Sigmoid colon (tissue), 7 donors: ENCODE measurements at places on chromosomes 2 and 18. TPM values are rescaled to one million over a fixed set of nuclear protein-coding genes. Genes with fewer than 3 reads are reported as not detected.

DNA sequence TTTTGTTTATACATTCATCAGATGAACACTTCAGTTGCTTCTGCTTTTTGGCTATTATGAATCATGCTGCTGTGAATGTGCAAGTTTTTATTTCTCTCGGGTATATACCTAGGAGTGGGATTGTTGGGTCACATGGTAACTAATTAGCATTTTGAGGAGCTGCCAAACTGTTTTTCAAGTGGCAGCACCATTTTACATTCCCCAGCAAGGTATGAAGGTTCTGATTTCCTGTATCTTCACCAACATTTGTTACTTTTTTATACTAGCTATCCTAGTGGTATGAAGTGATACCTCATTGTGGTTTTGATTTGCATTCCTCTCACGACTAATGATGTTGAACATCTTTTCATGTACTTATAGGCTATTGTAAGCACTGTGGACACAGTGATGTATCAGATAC, 53.9 kb downstream of the DYNC1I2 start:
- no peak for DNase-seq

DNA sequence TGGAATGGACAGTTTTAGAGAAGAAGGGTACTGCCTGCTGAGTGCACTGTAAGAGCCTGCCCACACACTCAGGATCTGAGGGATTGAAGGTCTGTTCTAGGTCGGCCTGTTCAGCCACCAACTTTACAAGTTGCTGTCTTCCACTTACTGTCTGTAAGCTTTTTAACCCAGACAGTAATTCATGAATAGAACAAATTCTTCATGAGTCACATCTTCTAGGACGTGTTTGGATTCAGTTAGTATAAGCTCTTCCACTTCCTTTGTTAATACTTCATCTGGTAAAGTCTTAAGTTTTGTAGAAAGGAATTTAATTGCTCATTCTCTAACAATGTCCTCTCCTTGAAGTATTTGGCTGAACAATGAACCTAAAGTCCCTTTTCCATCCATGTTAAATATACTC, 74.6 kb downstream of the PDE11A start:
- no peak for DNase-seq

GRCh38 chr2:13193075-13193474, 476.3 kb downstream of the TRIB2 start:
- DNase-seq: no peak

- no peak for DNase-seq
These were observed 160.0 kb upstream of the MYO3B start for GRCh38 chr2:170017860-170018532.

GRCh38 chr18:48312066-48312465, 97.1 kb downstream of the ZBTB7C start:
- no peak for DNase-seq

DNA sequence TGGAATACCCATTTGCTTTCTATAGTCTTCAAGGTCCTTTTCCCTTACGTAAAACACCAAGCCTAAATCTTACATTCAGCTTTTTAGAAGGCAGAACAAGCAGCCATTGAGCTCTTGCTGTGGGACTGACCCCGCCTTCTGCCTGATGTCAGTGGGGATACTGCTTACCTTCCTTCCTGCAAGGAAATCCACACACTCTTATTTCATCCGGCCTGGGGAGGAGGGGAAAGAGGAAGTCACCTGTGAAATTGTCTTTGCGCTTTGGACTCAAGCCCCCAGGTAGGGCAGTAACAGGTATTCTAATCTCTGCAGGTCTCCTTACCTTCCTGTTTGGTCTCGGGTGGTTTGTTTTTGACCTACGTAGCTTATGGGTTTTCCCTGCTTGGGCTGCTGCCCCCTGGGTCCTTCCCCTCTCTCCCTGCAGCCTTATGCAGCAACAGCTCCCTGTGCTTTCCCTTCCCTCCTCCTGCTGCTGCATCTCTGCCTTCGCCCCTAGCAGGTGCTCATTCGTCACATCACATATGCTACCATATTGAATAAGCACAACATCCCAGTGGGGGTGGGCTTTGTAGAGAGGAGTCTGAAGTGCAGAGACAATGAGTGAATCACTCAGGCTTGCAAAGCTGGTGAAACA, 402.5 kb upstream of the TRIB2 start:
- DNase-seq: no peak

DNA sequence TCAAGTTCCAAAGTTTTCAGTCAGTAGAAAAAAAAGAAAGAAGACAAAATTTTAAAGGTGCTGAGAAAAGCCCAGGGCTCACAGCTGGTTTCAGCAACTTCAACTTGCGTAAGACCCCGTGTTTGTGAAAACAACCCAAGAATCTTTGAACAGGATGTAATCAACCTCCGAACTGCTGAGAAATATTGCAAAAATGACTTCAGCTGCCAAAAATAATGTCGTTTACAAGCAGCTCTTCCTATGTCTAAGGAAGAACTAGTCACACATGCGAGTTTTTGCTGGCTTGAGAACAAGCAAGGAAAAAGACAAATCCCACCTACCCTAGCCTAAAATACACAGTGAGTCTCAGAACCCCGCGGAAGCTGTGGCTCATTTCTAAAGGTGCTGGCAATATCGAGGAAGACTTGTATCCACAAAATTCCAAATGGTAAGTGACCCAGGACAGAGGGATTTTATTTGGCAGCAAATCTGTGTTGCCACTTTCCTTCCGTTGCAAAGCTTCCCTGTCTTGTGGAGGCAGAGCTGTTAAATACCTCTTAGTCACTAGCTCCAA, 59.8 kb upstream of the SLC8A1 start:
- DNase-seq: peak; percentile 80

- DNase-seq: no peak
These were observed 20.4 kb downstream of the LYPD6B start for GRCh38 chr2:149058936-149059335.

GRCh38 chr18:79566771-79567431, 112.7 kb upstream of the CTDP1 start:
- DNase-seq: peak; percentile 48

DNA sequence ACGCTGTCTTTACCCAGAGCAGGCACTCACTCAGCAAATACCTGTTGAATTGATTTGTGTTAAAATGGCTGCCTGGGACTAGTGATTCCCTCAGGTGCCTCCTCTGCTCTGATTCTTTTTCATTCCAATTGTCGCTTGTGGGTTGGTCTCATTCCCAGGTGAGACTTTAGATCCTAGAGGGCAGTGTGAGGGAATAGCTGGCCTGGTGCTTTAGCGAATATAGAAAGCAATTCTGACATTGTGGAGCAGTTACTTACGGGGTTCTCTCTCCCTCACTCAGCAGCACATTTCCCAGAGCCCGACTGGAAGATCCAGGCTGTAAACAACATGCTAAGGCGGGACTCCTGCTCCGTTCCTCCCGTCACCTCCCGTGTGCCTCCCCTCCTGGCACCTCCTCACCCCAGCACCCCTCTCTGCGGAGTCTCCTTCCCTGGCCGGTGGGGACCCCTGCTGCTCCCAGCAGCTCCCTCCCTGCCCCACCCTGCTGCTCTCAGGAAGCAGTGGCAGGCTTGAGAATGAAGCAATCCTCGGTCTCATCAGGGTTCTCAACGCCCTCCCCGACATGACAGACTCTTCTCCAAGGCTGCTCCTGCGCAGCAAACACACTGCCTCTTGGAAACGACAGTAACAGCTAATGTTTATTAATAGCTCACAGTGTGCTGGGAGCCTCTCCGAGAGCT, 26.9 kb downstream of the CELF4 start:
- DNase-seq: no peak

- no peak for DNase-seq
These were observed 25.2 kb downstream of the IL1B start for GRCh38 chr2:112811276-112811831.

DNA sequence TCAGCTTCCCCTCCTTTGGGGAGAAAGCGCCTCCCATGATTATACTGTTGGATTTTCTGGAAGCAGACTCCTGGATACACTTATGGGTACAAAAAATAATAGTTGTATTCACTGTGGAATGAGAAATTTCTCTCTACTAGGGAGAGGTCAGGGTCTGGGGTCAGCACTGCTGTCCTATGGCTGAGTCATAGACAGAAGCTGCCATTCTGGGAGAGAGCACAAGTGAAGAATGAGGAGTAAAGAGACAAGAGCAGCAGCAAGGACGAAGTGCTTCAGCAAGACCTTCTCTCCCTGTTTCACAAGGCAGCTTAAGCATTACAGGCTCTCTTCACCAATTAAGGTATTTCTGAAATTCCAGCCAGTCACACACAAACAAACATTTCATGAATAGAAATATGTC, 10.1 kb upstream of the UNC80 start:
- DNase-seq: no peak

GRCh38 chr2:188610050-188610444, 318.4 kb downstream of the GULP1 start:
- DNase-seq: no peak

Gene MOB4
- polyA plus RNA-seq: 22.2 TPM

Gene RAB11FIP5
- polyA plus RNA-seq: 13.2 TPM

Gene REG1B
- not detected for polyA plus RNA-seq

Gene ECEL1
- not detected for polyA plus RNA-seq

Gene SNORC
- polyA plus RNA-seq: 8.8 TPM

Gene TRIP12
- 20.4 TPM for polyA plus RNA-seq

Gene BUB1
- 1.2 TPM for polyA plus RNA-seq

Gene RNF25
- 14.3 TPM for polyA plus RNA-seq

Gene COL3A1
- 34.8 TPM for polyA plus RNA-seq
